ENCODE measurements at places on chromosomes 1 and 21.

GRCh38 chr1:204577794-204578478, 61.7 kb downstream of the MDM4 start:
- DNase-seq = no peak

GRCh38 chr1:234000557-234001041, 96.1 kb downstream of the SLC35F3 start:
- DNase-seq = no peak

- no peak for DNase-seq
Measured at GRCh38 chr1:3712573-3713535, 39.4 kb upstream of the CCDC27 start.

DNA sequence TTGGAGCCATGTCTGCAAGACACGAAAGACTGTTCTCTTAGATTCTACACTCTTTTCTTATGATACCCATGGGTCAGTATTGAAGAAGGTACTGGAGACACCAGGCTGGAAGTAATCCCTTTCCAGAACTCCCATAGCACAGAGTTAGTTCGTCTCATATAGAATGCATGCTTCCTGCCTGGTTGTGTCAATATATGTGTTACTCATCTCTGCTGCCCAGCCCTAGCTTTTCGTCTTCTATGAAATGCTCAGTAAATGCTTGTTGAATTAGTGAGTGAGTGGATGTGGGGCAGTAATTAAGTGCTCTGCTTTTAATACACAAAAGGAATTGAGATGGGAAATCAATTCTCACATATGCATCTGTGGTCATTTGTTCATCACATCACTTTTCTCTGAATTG, 32.1 kb downstream of the ADCY10 start:
- DNase-seq = no peak

GRCh38 chr1:154626456-154627256, 18.7 kb upstream of the ADAR start:
- no peak for DNase-seq

DNA sequence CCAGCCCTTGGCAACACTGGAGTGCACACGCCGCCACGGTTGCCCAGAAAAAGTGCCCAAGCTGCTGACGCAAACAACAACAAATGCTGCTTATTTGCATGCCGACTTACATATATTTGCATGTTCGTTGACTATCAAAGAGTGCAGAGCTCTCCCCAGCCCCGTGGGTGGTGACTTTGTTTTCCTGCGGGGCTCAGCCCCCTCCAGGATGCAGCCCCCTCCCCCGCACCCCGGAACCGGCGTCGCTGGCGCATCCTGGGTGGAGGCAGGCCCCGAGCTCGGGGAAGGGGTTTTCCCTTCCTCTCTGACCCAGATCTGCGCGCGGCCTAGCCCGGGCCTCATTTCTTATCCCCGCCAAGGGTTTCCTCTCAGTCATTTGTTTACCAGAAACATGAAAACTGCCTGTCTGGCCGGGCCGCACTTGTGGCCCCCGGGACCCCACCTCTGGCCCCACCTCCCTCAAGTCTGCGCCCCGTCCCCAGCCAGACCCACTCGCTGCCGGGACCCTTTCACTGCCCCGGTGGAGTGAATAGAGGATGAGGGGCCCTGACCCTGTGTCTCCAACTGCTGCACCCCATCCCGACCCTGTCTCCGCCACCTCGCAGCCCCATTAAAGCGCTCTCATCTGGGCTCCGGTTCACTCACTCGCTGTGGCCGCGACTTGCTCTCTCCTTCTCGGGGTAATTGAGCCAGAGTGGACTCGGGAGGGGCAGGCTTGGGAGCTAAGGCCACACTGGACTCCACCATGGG, 5.5 kb downstream of the TNFRSF25 start:
- DNase-seq = no peak

- DNase-seq = no peak
Measured at GRCh38 chr1:160752924-160753323, 13.9 kb downstream of the SLAMF7 start.

DNA sequence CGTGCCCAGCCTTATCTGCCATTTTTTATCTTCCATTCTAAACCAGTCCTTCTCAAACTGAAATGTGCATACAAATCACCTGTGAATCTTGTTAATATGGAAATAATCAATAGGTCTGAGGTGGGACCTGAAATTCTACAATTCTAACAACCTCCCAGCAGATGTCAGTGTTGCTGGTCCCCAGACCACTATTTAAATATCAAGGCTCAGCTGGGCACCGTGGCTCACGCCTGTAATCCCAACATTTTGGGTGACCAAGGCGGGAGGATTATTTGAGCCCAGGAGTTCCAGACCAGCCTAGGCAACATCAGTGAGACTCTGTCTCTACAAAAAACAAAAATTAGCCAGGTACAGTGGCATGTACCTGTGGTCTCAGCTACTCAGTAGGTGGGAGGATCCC, 4.1 kb downstream of the UQCRHL start:
- no peak for DNase-seq
